CD4-positive, alpha-beta T cell treated with Interleukin-4 for 1 hour (primary cell): ENCODE measurements at places on chromosomes 4 and X.

DNA sequence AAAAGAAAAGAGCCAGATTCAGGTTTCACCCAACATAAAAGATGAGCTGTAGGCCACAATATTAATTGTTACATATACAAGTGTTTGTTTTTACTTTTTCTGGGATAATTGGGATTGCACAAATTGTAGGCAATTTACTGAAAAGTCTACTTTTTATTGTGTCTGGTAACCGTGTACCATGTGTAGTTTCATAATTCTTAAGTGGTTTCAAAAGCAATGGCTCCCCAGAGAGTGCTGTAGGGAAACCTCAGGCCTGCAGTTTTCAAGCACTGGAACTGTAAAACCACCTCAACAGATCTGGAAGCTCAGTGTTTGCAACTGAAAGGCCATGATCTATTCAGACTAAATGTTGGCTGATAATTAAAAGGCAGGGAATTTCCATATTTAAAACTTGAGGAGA lies 53.9 kb upstream of the MMAA start:
- DNase-seq = no peak

GRCh38 chrX:13253223-13253622 lies 66.6 kb downstream of the ATXN3L start:
- no peak for DNase-seq

- DNase-seq = no peak
Observed at GRCh38 chrX:46376246-46376885, 168.9 kb downstream of the ZNF674 start.

- no peak for DNase-seq
Observed at GRCh38 chr4:177010418-177010817, 217.7 kb upstream of the VEGFC start.

DNA sequence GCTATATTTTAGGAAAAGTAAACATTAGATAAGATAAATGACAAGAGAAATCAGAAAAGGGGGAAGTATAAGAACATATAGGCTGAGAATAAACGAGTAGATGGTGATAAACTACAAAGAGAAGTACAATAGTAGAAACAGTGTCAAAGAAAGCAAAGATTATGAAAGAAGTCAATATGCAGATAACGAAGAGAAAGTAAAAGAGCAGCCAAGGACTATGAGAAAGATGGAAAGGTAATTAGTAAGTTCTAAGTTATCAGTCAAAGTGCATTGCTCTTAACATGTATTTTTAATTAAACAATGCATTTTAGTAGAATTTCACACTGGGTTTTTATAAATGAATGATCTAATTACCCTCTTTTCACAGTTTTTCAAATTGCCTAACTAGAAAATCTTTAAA lies 1801.3 kb upstream of the PCDH10 start:
- DNase-seq = no peak

DNA sequence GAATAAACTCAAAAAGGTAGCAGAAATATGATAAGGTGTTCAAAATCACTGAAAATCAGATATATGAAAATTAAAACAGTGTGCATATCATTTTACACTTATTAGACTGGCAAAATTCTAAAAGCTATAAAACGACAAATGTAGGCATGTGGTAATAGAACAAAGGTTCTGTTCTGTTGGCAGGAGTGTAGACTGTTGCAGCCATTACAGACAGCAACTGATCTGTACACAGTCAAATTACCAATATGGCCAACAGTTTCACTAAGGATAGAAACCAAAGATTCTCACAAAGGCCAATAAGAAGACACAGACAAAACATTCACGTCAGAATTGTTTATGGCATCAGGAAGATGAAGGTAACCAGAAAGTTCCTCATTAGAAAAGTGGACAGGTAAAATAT lies 112.8 kb upstream of the PLS3 start:
- no peak for DNase-seq

DNA sequence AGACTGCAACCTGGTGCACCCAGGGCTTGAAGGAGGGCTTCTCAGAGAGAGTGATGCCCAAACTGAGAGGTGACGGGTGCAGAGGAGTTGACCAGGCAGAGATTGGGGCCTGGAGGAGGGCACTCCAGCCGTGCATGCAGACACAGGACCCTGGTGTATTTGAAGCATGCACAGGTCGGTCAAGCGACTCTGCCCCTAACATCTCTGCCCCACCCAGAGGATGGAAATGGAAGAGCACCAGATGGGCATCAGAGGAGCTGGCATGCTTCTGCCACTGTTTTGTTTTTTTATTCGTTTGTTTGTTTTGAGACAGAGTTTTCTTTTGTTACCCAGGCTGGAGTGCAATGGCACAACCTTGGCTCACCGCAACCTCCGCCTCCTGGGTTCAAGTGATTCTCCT lies 320.9 kb downstream of the EVC2 start:
- DNase-seq = no peak

- DNase-seq = no peak
Observed at GRCh38 chrX:46254641-46255040, 290.6 kb downstream of the ZNF674 start.

DNA sequence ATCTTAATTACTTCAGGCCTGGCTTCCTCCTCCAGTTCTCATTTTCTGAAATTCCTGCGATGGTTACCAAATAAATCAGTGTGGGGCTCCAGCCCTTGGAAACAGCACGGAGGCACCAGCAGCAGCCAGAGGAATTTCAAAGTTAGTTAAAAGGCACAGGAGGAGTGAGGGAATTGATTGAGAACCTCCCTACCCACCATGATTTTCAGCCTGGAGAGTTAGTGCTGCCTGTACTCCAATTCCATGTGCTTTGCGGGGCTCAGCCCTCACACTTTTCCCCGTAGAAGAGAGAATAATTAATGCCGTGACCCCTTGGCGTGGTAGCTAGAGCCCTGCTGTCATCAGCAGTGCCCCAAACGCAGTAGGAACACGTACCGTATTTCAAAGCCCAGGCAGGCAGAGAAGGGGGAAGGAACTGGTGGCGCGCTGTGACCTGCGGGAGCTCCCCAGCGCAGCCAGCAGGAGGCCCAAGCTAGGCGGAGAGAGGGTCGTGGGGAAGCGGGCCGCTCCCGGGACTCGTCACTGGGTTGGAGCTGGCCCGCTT lies 84.0 kb upstream of the IGFBP7 start:
- no peak for DNase-seq

- no peak for DNase-seq
Observed at GRCh38 chrX:129719268-129719667, 19.5 kb upstream of the XPNPEP2 start.

- DNase-seq = no peak
Observed at GRCh38 chr4:17811078-17811603, 362 bp downstream of the NCAPG start.

DNA sequence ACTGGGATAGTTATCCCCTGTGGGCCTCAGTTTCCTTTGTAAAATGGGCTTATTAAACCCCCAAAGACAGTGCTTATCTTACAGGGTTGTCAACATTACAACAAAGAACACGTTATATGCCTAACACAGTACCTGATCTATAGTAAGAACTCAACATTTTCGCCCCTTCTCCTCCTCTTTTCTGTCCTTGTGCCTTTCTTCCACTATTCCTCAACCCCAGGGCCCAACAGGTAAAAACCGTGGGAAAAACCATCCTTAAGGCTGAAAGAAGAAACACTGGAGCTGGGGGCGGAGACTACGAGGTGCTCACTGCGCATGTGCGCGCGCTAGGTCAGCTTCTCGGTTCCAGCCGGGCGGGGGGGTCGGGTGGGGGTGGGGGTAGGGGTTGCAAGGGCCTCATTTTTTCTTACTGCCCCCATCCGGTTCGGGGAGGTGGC lies 426 bp upstream of the XIAP start:
- DNase-seq = no peak

DNA sequence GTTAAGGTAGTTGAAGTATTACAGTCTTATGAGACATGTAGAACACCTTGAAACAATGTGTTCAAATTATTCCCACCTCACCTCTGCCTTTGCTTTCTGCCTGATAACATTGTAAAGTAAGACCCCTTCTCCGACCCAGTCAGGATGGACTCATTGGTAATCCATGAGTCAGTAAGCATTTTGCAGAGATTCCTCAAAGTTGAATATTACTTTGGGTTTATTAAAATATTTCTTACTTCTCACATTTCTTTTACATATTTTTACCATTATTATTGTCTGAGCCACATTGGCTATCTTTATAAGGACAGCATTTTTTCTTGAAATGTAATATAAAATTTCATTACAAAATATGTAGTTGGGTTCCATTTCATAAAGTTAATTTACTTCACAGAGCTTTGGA lies 201.6 kb downstream of the BMPR1B start:
- DNase-seq = no peak

GRCh38 chrX:69664693-69665092 lies 48.8 kb downstream of the EDA start:
- no peak for DNase-seq

DNA sequence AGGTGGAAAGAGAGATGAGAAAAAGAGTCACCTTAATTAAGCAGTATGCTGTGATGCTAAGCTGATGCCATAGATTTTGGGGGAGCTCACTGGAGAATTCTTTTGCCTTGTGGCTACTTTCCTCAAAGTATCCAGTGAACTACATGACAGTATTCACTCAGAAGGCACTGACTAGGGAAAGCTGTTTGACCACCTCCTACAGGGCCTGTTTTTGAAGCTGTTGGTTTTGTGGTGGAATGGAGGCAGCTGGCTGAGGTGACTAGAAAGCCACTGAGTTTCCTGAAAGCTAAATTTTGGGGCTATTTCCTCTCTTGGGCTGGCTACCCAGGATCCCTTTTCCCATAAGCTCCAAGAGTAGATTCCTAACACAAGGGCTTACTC lies 124.8 kb upstream of the EOLA2 start:
- DNase-seq = no peak

DNA sequence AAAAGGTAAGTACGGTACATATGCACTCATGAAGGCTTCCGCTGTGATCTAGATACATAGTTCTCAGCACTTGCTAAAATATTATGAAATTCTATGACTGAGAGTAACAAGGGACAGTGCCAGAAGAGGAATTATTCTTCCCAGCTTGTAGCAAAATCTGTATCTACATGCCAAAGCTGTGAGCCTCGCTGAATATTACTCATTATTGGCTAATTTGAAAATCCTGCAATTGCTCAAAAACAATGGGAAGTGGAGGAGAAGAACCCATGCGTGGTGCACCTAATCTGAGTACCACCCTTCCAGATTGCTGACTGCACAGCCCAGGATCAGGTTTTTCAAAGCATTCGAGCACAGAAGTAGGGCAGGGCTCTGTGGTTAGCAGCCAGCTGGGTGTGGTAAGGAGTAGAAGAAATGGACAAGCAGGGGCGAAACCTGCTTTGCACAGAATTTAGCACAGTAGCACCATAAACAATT lies 17.4 kb upstream of the PDCL2 start:
- peak; percentile 2 for DNase-seq

DNA sequence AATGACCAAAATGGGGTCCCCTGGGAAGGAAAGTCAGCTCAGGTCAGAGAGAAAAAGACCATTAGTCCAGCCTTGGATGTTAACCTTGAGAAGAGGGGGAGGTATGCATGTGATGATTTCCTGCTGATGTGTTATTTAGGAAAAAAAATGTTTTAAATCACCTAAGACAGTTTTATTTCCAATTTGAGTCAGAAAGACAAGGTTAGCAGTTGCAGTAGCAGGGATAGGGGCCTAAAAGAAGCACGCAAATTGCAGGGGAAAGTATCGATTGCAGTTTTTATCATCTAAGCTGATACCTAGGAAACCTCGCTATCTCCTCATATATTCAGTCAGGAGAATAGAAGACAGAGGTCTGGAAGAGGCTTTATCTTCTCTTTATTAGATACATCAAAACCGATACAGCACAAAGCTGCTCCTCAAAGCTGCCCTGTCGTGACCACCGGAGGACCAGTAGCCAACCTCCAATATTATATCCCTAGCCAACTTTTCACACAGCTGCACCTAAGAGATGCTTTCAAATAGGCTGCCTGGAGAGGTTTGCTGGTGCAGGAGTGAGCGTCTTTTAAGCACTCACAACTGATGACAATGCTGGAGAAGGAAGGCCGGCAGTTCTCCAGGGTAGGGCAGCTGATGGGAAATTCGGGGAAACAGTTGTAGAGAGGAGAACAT lies 289.4 kb downstream of the INPP4B start:
- DNase-seq = no peak

GRCh38 chrX:154775419-154776349 lies 13.0 kb downstream of the DKC1 start:
- DNase-seq = no peak

DNA sequence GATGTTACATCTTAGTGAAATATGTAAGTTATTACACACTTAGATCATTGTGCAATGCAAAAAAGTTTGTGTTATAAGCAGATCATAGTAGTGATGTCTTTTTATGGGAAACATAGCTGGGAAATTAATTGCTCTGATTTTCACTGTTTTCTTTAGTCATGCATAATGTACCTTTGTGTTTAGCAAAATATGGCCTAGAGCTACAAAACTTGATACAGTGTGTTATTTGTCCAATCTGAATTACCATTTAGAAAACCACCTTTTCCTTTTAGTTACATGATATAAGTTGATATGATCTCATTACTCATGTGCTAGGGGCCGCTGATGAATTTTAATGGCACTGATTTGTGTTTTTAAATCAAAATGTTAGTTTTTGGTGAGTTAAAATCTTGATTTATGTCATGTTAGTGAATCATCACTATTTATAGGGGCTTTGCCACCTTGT lies 2.0 kb downstream of the BMPR1B start:
- no peak for DNase-seq

- no peak for DNase-seq
Observed at GRCh38 chr4:164368894-164369293, 385.0 kb upstream of the SMIM31 start.

DNA sequence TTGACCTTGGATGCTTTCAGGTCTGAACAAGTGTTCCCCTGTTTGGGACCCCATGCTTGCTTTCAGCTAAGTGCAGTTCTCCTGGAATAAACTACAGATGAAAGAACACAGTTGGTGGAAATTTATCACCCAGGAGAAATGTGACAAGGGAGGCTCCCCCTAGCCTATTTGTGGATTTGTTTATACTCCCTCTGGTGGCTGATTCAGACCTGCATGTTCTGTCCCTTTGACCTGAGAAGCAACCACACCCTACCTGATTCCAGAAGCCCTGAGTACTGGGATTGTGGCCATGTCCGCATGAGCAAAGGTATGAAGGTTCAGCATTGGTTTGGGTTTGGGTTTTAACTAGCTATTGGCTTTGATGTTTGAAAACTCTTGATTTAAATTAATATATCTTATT lies 440.9 kb downstream of the MID1IP1 start:
- no peak for DNase-seq

- no peak for DNase-seq
Observed at GRCh38 chr4:35105486-35105885, 1138.8 kb downstream of the ARAP2 start.

DNA sequence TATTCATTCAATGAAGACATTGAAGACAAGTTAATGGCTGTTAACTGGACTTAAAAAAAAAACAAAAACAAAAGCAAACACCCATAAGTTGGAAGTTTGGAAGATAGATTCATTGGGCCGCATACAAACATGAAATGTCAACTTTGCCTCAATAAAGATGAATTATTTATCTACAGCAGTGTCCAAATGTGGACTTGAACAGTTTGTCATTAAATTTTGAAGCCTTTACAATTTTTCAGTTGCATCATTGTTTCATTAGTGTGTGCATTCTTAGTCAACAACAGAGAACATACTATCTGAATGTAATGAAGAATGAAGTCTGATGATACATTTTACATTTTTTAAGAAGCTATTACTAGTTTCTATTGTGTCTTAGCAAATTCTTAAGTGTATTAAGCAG lies 152.1 kb downstream of the SLIT2 start:
- no peak for DNase-seq

- DNase-seq = no peak
Observed at GRCh38 chr4:67727124-67727850, 26.3 kb upstream of the UBA6 start.
